EL (cell line): ENCODE measurements at places on chromosomes 2 and 18.

- DNase-seq, result no peak
Observed at GRCh38 chr2:102606353-102606752, 13.0 kb upstream of the SLC9A2 start.

- DNase-seq, result peak; percentile 55
Observed at GRCh38 chr2:3377279-3377611, 373 bp downstream of the EIPR1 start.

DNA sequence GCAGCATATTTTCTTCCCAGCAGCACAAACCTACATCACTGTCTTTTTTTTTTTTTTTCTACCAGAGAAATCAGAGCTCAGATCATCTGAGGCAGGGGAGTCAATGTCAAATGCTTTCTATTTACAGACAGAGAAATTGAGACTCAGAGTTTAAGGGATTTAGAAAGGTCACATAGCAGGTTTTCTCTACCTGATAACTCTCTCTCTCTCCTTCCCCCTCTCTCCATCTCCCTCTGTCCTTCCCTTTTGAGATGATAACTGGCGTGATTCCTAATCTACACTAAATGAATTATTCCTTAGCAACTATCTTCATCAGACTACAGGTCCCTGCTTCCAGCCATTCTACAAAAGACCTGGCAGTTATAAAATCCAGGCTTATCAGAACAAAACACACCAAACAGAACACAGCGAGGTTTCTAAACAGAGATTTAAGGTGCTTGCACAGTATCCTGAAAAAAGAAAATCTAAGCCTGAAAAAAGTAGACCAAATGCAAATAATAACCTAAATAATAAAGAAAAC is 161.6 kb upstream of the PKDCC start:
- DNase-seq, result no peak

GRCh38 chr2:229348128-229348527 is 77.0 kb upstream of the PID1 start:
- peak; percentile 17 for DNase-seq

GRCh38 chr2:163733956-163734355 is 1.9 kb downstream of the FIGN start:
- no peak for DNase-seq

DNA sequence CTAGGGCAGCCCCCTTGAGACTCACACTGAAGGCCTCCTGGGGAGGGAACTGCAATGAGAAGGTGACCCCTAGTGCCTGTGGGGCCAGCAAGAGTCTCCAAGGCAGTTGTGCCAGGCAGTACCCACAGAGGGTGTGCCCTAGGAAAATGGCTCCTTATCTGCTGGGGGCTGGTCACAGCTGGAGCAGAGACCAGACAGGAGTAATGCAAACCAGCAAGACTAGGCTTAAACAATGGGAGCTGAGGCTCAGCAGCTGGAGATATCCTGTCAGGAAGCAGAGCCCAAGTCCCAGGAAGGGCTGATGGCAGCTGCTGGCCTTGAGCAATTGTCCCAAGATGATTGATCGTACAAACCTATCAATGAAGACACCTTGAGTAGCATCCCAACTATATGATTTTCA is 26.8 kb upstream of the E2F6 start:
- DNase-seq, result no peak

DNA sequence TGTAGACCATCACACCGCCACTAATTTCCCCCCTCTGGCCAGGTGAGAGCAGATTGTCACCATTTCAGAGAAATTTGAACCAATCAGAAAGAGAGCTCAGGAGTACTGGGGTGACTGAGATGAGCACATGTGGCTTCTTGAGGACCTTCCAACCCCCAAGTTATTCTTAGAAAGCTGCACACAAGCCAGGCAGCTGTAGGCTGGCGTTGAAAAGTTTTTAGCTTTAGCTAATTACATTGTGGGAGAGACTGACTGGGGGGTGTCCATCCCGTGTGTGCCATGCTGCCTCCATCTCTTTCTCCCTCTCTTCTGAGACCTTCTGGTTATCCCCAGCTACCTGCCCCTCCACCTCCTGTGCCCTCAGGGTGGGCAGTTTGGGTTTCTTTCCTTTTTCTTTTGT is 154.0 kb downstream of the AGAP1 start:
- DNase-seq, result no peak

DNA sequence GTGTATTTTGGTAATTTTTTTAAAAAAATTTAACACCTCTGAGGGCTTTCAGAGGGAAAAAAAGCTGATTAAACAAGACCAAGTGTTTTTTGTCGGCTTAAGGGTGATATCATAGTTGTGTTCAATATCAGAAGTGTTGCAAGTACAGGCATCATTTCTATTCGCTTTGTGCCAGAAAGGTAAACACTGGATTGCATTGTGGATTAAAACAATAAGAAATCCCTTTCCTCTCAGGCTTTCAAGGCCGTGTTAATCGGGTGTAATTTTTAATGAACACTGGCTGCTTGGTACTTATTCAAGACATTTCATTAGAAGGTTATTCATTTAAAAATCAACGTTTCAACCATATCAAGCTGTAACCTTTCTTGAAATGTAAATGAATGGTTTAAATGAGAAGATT is 18.3 kb downstream of the FIGN start:
- no peak for DNase-seq

DNA sequence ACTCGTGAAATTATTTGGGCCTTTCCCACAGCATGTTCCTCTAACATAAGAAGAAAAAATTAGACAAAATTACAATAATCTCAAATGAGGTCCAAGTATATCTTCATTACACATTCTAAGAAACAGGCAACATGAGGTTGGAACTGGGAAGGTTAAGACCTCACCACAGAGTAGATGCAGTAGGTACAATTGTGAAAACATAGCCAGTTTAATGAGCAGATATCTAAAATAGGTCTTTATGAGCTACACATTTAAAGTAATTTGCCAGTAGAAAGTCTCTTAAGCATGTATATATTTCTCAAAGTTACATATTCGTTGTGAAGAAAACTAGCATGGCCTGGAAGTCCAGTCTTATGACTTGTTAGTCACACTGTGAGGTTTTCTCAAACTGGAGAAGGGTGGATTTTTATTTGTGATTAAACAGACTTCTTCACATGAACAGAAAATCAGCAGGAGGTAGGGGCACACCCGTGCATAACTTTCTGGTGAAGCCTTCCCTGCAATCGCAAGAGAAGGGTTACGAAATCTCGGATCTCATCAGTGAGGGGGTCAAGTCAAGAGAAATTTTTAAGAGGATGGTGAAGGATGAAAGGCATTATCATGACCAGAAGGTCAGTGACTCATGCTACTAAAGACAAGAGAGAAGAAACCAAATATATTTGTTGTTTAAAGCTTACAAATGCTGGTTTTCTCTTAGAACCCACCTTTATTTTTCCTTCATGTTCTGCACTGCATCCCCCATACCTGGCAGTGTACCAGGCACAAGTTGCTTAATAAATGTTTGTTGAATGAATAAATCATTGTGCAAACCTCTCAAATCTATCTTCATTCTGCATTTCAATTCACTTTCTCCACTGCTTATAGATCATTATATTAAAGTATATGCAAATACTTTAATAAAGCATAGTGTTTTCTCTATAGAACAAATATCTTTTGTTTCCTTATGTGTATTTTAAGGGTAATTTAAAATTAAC is 5.1 kb upstream of the RAB27B start:
- DNase-seq, result peak; percentile 95

DNA sequence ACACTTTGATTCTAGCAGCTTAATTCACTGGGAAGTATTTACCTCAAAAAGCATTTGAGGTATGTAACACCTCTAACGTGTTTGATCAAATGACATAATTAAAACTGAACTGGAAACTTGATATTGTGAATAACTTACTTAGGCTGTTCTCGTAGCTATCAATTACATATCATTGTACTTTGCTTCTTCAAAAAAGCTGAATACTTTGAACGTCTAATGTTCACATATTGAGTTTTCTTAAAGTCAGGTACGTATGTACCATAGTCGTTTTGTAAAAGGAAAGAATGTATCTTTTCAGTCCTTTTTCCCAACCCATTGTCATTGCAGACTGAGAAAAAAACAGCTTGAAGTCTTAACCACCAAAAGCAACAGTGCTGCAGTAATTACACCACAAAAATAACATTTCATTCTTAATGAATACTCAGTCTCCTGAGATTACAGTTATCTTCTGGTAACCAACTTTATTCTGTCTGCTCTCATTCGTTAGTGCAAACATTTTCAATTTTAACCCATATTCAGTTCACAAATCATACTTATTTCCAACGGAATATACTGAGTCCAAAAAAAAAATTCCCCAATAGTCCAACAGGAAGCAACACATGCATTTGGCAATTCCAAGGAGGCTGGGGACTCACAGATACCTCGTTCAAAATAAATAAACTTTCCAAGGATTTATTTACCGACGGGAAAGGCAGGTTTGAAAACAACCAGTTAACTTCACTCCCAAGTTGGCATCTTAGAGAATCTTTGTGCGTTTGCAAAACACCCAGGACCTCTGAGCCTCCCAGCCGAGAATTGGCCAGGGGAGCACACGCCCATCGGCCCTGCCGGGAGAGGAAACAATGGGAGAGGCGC is 1.1 kb downstream of the CHN1 start:
- DNase-seq, result peak; percentile 27

GRCh38 chr18:75698861-75699260 is 271.4 kb upstream of the SMIM21 start:
- no peak for DNase-seq

DNA sequence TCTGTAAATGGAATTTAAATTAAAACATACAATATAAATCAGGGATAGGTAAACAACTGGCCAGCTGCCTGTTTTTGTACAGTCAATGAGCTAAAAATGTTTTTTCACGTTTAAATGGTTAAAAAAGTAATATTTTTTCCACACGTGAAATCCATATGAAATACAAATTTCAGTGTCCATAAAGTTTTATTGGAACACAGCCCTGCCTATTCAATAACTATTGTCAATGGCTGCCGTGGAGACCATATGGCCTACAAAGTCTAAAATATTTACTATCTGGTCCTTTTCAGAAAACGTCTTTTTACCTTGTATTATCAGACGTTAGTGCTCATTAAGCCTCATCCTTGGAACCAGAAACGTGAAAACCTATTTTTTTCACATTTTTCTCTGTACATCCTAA is 1.3 kb downstream of the TMEM17 start:
- DNase-seq, result no peak

DNA sequence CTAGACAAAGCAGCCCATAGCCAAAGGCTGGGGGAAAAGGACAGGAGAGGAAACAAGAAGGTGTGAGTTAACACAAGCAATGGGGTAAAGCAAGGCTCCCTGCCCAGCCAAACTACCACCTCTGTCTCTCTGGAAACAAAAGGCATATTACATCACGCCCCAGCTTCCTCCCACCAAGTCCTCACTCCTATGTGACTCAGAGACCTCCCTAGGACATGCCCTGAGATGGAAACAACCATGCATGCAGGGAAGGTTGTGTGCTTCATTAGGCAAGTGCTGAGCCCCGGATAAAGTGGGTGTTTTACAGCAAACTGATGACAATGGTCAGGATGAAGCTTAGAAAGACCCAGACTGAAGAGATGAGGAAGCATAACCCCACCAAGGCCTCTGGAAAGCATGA is 9.0 kb upstream of the ATRAID start:
- no peak for DNase-seq

DNA sequence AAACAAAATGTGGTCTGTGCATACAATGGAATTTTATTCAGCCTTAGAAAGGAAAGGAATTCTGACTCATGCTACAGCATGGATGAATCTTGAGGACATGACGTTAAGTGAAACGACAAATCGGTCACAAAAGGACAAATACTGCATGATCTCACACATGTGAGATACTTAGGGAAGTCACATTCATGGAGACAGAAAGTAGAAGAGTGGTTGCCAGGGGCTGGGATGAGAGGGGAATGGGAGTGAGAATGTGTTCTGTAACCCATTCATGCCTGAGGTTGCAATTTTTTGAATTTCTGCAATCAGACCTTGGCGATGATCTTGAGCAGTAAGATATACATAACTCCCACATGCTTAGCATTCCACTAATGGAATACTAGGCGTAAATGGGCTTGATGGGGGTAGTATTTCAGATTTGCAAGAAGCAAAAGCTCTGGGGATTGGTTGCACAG is 22.0 kb downstream of the FHL2 start:
- peak; percentile 86 for DNase-seq

DNA sequence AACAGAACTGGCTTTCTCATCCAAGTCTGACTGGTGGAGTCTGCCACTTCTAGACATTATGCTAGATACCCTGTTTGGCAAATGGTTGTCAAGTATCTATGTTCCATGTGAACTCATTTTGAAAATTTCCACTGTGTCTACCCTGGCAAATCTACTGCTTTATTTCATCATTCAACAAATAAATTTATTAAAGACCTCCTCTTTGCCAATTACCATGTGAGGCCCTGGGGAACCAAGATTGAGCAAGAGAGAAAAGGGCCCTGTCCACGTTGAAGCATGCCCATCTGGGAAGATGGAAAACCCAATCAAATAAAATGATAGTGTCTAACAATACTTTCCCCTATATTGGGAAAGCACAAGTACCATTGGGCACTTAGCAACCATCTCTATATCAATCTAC is 582.4 kb downstream of the IRS1 start:
- no peak for DNase-seq

DNA sequence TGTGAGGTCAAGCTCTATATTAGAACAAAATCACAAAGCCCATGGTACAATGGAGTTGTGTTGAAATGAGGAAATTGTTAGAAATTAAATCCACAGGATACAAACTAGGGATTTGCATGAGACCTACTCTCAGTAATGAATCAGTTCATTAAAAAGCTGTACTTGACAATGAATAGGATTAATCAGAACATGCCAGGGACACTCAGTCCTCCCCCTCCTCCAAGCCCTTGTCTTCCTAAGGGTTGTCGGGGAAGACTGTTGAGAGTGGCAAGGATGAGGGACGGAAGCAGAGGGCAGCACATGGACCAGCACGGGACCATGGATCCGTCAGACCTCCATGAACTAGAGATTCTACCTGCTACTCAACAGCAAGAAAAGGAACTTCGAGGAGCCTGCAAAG is 39.8 kb downstream of the SPRED2 start:
- no peak for DNase-seq

DNA sequence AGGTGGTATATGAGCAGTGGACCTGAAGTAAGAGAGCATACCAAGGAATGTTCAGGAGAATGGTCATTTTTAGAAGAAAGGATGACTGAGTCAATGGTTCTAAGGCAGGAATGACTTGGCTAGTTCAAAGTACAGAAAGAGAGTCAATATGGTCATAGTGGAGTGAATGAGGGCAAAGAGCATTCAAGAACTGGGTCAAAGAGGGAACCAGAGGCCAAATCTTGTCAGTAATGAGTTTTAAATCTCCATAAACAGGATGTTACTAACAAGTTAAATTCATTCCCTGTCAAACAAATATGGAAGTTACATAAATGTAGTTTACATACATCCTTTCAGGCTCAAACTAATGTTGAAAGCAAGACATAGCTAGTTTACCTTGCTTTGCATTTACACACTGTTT is 16.1 kb downstream of the CALCRL start:
- DNase-seq, result no peak

- DNase-seq, result peak; percentile 85
Observed at GRCh38 chr2:105576440-105577241, 168.1 kb upstream of the NCK2 start.

DNA sequence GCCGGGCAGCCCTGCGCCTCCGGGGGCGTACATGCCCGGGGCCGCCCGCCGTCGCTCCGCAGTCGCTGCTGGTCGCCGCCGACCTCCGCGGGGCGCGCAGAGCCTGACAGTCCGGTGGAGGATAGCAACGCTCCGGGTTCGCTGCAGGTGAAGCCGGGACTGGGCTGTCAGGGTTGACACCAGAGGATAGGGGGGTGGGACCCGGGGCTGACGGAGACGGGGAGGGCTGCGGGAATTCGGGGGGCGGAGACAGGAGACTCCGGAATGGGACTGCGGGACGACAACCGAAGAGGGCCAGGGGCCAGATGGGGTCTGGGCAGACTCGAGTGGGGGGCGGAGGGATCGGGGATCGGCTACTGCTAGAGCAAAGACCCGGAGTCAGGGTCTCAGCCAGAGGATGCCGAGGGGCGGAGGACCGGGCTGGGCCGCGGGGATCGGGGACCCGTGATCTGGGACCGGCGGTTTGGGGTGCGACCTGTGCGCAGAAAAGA is 403 bp downstream of the TMEM127 start:
- DNase-seq, result peak; percentile 34
